GM03348 (cell line): ENCODE measurements at places on chromosomes 2 and 18.

GRCh38 chr2:238141541-238142318 is 3.3 kb downstream of the KLHL30 start:
- DNase-seq, result no peak

DNA sequence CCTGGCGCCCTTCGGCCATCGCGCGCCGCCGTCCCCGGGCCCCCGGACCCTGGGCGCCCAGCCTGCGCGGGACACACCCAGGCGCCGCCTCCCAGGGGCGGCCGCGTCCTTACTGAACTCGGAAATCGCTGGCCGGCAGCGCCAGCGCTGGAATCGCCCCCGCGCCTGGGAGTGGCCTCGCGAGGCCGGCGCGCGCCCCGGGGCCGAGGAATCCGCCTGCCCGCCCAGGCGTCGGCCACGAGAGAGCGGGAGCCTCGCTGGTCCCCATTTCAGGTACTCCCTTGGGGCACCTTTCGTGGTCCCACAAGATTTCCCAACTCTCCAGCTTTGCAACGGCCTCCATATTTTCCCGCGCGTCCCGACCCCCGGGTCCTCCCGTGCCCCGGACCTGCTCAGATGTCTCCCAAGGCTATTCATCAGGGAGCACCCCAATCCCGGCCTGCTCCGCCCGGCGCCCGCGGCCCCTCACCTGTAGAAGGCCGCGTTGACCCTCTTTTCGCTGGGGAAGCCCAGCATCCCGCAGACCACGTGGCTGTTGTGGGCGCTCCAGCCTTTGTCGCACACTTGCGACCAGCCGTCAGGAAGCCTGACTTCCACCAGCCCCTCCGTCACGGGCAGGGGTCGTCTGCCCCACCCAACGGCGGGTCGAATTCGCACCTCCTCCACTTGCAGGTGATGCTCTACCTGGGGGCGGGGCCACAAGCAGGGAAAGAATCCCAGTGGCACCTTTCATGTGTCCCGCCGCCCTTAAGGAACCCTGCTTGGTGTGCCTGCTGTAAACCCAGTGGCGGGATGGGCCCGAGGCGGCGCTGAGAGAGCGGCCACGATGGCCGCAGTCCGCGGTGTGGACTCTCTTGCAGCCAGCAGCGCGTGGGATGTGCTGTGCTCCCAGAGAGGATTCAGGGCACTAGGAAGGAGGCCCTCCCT is 4.6 kb downstream of the LOXL3 start:
- DNase-seq, result peak; percentile 91

DNA sequence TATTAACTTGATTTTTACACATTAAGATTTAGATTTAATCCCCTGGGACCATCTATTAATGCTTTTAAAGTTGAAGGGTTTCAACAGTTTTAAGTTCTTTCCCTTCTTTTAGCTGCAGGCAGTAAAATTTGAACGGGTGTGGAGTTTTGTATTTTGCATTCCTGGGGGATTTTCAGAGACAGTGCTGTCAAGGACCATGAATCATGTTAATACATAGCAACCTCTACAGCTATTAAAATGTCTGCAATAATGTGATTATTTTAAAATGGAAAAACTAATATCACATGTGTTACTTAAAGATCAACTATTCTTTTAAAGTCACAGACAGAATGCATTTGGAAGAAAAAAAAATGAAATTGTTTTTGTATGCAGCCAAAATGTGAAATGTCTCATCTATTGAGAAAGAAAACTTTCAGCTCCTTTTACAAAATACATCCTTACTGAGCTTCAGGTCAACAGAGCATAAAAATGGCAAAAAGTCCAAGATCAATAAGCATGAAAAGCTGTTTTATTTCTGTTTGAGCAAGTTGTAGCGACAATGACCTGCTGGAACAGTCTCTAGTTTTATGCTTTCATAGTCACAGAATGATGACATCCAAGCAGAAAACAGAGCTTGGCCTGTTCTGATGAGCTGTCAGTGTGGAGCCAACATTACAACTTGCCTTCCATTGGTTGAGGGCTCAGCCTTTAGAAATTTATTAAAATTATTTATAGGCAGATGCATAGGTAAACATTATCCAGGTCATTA is 21.6 kb upstream of the ZNF521 start:
- no peak for DNase-seq

- DNase-seq, result no peak
Observed at GRCh38 chr2:73850009-73850408, 21.2 kb downstream of the STAMBP start.

DNA sequence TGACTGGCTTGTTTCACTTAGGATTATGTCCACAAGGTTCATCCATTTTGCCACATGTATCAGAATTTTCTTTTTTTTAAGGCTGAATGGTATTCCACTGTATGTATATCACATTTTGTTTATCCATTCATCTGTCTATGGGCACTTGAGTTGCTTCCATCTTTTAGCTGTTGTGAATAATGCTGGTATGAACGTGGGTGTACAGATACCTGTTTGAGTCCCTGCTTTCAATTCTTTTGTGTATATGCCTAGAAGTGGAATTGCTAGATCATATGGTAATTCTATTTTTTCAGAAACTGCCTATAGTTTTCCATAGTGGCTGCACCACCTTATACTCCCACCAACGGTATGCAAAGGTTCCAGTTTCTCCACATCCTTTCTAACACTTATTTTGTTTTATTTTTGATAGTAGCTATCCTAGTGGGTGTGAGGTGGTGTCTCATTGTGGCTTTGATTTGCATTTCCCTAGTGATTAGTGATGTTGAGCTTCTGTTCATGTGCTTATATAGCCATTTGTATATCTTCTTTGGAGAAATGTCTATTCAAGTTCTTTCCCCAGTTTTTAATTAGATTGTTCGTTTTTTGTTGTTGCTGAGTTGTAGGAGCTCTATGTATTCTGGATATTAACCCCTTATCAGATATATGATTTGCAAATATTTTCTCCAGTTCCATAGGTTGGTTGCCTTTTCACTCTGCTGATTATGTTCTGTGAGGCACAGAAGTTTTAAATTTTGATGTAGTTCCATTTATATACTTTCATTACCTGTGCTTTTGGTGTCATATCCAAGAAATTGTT is 40.7 kb downstream of the TTC39C start:
- no peak for DNase-seq

DNA sequence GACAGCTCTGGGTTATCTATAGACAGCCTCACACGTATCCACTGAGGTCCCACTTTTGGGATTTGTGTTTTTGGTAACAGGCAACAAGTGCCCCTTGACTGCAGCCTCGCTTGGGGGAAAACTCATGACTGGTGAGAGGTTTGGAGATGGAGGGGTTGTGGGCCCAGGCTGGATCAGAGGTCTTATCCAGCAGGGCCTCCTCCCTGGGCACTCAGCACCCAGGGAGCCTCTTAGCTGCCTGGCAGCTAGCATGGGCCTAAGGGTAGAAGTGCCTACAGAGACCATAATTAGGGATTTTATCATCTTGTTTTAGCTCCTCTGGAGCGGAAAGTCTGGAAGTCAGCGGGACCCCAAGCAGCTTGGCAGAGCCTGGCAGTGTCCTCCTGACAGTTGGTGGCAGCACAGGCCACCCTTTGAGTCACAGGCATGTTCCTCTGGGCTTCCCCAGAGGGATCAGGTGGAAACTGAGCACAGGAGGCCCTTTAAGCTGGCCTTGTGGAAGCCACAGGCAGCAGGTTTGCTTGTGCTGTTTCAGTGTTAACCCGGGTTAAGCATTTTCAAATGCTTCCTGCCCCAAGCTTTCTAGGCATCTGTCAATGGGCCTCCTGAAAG is 143.1 kb downstream of the KCTD1 start:
- DNase-seq, result peak; percentile 71

- DNase-seq, result no peak
Observed at GRCh38 chr2:236633775-236634560, 64.3 kb downstream of the ACKR3 start.

DNA sequence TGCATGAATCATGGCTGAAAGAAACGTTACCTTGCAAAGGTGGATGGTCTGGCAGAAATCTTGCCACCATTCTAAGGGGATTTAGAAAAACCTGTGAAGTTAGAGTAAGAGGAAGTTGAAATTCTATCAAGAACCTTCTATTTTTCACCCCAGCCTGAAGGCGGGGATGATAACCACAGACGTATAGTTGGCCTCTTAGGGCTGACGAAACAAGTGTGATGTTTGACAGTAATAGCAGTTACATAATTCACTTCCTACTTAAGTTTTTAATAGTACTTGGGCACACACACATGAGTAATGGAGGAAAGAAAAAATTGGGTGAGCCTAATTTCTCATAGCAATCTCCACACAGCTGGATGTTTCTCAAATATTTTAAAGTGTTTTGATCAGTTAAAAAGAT is 336.6 kb upstream of the SALL3 start:
- DNase-seq, result no peak

GRCh38 chr18:10604182-10604581 is 78.4 kb downstream of the NAPG start:
- no peak for DNase-seq

- no peak for DNase-seq
Observed at GRCh38 chr2:57891086-57891712, 155.4 kb upstream of the VRK2 start.
